ENCODE measurements at places on chromosomes 3 and 15.

GRCh38 chr3:4060064-4060463 lies 243.1 kb upstream of the SETMAR start:
- DNase-seq: no peak

DNA sequence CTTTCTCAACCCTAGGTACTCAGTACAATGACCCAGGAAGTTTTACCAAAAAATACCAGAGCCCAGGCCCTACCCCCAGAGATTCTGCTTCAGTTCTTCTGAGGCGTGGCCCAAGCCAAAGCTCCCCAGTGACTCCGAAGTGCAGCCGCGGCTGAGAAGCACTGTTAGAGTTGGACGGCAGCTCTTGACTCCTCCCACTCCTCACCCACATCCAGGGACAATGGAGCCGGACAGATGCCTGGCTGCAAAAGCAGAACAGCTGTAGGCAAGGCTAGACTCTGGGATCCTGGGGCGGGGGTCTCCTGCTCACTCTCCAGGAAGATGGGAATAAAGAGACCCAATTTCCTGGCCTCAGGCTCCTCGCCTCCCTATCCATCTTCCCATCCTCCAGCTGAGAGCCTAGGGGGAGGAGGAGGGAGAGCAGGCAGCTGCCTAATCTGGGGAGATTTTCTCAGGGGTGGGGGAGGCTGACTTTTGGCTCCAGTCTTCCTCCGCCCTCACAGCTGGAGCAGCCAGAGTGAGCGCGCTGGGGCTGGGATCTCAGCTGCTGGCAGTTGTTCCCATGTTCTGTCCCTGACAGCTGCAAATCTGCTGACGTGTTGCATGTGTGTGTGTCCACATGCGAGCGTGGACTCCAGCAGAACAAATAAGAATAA lies 223.8 kb downstream of the OPA1 start:
- DNase-seq: no peak

- no peak for DNase-seq
Observed at GRCh38 chr3:53650424-53650823, 156.0 kb downstream of the CACNA1D start.

DNA sequence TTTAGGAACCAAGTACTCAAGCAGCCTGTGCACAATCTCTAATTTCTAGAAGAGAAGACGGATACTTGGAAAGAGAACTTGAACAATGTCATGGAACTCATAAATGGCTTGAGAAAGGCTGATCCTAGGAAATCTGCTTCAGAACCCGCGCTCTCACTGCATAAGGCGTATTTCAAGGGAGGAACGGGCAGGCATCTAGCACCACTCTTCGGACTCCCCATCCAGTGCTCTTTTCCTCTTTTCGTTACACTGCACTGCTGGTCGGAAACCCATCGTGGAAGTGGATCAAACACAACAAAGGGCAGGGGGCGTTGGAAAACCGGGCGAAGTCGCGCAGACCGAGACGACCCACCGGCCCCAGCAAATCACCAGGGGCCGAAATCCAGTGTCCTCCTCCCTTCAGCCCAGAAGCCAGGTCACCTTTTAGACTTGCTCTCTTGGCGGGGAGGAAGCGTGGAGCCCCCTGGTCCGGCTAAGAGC lies 539 bp upstream of the TLNRD1 start:
- DNase-seq: no peak

- DNase-seq: no peak
Observed at GRCh38 chr3:135582800-135583199, 382.7 kb upstream of the PPP2R3A start.

Measured in erythroblast (primary cell).